Immature natural killer cell (primary cell): ENCODE measurements at places on chromosomes 3 and 15.

DNA sequence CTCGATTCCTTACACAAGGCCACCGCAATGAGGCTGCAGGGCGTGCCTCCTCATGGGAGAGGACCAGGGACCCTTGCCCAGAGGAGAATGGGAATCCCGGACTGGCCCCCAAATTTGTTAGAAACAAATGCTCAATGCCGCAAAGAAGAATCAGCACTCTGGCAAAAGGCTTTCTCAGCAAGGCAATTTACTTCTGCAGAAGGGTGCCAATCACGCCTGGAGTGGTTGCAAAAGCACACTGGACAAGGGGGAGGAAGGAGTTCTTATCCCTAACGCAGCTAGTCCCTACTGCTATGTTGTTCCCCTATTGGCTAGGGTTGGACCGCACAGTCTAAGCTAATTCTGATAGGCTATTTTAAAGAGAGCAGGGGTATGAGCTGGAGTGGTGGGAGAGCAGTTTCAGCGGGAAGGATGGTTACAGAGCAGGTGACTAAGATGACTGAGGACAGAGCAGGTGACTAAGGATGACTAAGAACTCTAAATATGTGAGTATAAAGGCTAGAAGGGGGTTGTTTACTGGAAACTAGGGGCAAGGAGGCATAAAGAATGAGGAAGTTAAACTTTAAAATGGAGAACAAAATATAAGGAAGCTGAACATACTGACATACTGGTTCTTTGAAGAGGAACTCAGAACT is 48.5 kb downstream of the KATNBL1 start:
- DNase-seq, result no peak

GRCh38 chr15:59845942-59846499 is 156.9 kb upstream of the BNIP2 start:
- DNase-seq, result no peak

DNA sequence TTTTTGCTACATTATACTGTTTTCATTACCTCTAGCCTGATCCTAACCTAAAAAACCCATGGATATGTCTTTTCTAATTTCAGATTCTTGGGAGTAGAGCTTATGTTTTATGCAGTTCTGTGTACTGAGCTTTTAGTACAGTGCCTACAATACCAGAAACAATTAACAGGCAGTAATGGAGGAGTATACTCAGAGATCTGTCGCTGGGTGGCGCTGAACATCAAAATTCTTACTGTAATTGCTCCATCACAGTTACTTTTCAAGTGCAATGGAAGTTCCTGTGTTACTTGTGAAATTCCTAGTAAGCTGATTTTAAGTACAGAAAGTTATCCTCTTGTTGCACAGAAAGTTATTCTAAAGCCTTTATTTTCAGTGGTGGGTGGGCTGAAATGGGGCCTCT is 66.9 kb downstream of the RNF13 start:
- DNase-seq, result no peak

- DNase-seq, result no peak
Measured at GRCh38 chr3:100796556-100796955, 87.3 kb downstream of the TFG start.
